ENCODE measurements at places on chromosomes 1 and 21.

DNA sequence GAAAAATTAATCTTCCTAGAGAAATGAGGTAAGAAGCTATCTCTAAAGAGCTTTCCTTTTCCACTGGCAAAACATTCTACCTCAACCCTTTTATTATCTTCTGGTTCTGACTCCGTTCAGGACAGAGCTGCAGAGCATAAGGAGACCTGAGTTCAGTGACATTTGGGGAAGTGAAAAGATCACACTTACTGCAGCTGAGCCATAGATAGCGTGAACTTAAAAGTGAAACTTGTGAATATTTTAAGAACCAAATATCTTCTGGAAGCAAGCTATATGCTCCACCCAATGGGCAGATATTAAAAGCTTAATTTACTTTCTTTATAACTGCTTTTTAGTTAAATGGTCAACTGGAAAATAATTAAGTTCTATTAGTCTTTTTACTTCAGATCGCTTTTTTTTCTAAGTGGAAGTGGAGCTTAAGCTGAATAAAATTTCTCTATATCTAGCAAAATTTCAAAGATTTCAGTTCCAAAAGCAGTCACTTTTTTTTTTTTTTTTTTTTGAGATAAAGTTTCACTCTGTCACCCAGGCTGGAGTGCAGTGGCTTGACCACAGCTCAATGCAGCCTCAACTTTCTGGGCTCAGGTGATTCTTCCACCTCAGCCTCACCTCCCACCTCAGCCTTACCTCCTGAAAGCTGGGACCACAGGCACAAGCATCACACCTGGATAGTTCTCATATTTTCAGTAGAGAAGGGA, 11.9 kb downstream of the PTPN22 start:
- DNase-seq = no peak

GRCh38 chr21:41215856-41216408, 48.0 kb downstream of the BACE2 start:
- no peak for DNase-seq

DNA sequence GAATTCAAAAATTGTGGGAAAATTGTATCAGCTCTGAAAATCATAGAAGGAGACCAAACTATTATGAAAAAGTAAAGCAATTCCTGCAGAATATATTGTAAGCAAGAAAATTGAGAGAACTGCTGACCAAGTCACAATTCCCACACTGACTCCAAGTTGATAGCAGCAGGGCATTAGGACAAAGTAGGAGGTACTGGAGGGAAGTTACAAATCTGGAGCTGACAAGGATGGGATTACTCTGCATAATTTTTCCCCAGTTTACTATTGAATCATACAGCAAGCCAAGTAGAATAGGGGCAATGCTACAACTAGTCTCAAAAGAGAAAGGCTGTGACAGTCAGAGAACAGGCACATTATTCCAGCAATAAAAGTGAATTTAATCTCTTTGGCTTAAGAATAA, 161.3 kb upstream of the USP25 start:
- DNase-seq = no peak

- DNase-seq = no peak
These were observed 105.9 kb downstream of the GPATCH2 start for GRCh38 chr1:217524787-217525520.

DNA sequence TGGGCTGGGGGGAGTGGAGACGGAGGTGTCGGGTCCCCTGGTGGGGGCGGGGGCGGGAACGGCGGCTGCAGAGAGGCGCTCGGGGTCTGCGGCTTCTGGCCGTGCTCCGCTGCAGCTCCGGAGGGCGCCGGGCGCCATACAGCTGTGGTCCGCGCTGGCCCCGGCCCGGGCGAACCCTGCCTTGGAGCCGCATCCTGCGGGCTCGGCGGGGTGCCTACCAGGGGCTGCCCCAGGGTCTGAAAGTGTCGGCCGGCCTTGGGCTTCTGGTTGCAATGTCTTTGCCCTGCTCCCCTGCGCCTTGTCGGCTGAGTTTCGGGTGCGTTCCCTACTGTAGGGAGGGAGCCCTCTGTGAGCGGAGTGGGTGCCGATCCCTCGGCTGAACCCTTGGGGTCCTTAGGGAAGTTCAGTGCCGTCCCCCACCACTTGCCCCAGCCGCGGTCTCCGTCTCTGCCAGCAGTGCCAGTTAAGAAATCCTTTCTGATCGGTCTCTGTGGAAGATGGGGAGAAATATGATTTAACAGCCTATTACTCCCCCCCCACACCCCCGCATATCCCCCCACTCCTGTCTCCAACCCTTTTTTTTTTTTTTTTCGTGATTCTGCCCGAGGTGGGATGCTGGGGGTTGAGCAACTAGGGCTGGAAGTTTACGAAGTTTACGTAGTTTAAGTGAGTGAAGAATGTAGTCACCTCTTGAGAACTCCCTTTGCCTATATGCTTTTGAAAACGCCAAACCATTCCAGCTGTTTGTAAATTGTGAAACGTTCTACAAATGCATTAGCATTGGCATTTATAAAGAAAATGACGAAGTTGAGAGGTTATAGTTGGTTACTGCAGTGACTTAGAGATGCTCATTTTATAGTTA, 588 bp downstream of the NEXN start:
- DNase-seq = no peak

DNA sequence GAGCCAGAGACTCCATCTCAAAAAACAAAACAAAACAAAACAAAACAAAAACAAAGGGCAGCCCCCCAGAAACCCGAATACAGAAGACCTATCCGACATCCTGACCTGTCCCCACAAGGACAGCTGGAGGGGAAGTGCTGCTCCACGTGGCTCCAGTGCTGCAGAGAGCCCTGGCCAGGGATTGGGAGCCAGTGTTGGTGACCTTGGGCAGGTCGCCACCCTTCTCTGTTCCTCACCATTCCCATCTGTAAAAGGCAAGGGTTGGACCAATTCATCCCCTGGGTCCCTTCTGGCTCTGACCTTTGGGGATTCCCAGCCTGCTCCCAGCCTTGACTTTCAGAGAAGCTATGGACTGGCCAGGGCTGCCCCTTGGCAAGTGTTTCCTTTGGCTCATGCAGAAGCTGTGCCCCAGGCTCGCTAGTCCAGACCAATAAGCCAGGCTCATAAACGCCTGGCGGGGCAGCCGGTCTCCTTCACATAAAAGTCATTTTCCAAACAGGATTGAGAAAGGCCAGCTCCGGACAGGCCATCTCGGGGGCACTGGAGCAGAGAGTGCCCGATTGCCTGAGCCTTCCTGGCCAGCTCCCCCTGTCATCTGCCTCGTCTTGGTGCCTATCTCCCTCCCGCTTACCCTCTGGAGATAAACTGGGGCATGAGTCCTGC, 20.0 kb upstream of the PADI1 start:
- no peak for DNase-seq

DNA sequence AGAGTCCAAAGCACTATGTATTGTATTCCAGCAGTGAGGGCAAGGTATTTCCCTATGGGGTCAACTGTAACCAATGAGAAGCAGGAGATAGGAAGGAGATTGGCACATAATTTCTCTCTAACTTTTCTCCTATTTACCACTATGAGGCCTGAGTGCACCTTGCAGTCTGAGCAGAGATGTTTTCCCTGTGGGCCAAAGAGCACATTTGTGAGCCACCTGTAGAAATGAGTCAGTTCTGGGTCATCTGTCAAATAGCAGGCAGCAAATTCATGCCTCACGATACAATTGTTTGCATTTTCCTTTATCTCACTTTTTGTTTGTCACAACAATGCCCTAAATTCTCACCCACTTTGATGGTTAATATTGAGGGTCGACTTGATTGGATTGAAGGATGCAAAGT, 547.2 kb upstream of the NCAM2 start:
- no peak for DNase-seq

DNA sequence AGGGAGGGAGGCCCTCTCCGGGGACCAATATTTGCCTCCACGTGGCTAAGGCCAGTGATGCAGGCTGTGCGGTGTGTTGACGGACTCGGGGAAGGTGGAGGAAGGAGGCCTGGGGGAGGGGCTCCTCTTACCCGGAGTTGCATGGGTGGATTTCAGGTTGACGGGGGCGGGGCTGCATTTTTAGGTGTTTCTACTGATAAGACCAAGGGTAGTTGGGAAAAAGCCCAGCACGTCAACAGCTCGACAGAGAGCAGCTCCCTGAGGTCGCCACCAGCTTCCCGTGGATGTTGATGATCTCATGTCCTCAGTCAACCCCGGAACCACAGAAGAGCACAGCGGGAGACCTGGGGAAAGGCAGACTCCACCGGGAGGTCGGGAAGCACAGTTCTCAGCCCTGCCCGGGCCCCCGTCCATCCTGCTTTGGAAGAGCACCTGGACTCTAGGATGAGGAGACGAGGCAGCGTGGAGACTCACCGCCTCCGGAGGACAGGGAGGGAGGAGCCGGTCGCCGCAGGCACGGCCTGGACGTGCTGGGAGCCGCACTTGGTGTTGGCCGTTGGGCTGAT, 32.9 kb upstream of the COL6A1 start:
- DNase-seq = no peak

DNA sequence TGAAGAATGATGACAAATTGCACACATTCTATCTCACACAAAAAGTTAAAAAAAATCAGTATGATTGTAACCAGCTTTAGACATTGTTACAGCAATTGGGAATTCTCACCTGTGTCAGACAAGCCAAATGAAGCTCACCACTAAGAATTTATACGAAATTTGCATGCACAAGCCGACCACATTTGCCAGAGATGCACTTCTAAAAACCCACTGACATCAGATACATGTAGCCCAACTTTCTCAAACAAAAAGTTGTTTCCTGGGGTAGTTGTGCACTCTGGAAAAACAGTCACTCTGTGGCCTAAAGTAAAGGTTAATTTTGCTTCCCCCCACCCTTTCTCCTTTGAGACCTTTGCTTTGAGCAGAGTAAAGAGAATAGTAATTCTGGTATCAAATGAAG, 67.9 kb upstream of the IL12RB2 start:
- DNase-seq = no peak

Data from CD8-positive, alpha-beta memory T cell (primary cell).